Esophagus squamous epithelium (tissue), 5 donors: ENCODE measurements at places on chromosomes 1 and 21.

DNA sequence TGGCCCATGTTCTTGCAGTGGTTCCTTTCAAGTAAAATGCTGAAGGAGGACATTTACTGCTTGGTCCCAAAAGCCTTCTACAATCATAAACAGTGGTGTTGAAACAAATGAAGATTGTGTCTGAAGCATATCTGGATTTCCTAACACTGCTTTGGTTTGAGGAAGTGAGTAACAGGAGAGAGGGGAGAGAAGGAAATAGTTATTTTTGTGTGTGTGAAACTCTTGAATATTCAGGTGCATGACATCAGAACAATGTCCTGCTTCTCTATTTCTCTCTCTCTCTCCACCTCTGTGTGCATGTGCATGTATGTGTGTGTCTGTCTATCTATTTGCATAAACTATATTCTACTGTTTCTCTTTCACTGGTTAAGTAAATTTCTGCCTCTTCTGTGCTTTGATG, 61.4 kb upstream of the TNFSF18 start:
- DNase-seq = no peak

DNA sequence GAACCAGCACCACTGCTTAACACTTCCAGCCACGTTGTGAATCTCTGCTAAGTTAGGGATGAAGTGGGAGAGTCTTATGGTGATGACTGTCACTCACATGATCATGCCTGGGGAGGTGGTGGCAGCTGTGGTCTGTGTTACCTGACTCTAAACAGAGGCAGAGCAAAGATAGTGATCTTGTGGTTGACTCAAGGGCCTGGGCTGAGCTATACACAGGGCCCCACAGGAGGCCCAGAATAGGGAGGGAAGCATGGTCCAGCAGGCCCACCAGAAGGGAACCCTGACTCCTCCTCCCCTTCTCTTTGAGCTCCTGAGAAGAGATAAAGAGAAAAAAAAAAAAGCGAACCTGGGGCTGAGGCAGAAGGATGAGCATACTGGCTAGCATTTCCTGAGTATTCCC, 55.0 kb downstream of the PLXNA2 start:
- no peak for DNase-seq

GRCh38 chr1:109904105-109904817, 6.4 kb upstream of the CSF1 start:
- no peak for DNase-seq

- no peak for DNase-seq
Measured at GRCh38 chr1:51922040-51922439, 43.5 kb upstream of the NRDC start.

DNA sequence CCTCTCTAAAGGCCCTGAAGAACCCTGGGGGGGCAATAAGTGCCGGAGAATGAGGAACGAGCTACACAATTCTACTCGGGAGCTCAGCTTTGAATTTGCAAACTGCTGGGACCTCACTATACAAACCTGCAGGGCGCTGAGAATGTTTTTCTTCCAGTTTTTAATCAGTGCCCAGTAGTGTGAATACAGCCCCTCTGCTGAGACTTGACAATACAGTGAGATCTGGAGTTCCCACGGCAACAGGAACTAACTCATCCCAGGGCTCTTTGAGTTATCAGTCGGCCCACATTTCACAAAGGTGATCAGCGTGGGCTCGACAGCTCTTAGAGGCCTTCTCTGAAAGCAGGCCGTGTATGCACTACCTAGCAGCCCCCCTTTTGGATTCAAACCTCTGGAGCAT, 41.7 kb downstream of the TMEM53 start:
- no peak for DNase-seq

DNA sequence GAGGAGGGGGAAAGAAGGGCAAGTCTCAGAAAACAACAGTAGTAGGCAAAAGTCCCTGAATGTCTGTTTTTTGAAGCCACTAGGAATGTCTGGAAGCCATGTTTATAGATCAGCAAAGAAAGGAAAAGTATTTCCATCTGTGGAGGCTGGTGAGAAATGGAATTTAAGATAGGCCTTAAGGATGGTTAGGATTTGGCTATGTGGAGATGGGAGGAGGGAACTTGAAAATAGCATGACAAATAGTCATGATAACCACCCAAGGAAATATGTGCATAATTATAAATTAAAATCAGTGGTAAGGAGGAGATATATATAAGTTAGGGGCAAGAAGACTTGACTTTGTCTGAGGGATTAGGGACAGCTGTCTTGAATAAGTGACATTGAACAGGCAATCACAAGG, 33.8 kb upstream of the FGGY start:
- DNase-seq = no peak

DNA sequence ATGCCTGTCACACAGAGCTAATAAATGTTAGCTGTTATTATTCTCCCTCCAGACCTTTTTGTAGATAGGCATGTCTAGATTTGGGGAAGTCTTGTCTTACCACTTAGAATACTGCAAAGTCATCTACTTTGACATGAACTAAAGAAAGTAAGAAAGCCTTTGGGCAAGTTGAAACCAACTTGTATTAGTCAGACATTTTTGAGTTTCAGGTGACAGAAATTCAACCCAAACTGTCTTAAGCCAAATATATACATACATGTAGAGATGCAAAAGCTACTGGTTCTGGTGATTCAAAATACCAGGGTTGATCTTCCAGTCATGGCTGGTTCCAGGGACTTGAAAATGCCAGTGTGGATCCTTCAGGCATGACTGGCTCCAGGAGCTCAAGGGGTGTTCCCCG, 276.8 kb upstream of the TMEM51 start:
- no peak for DNase-seq

GRCh38 chr1:33275195-33275594, 18.9 kb downstream of the ZNF362 start:
- no peak for DNase-seq

GRCh38 chr1:222331765-222332164, 216.1 kb downstream of the HHIPL2 start:
- DNase-seq = no peak

GRCh38 chr1:112594208-112594876, 24.6 kb downstream of the ST7L start:
- DNase-seq = no peak

- DNase-seq = no peak
Measured at GRCh38 chr1:43760745-43761317, 53.5 kb downstream of the ST3GAL3 start.

- no peak for DNase-seq
Measured at GRCh38 chr1:47219001-47219400, 13.0 kb downstream of the TAL1 start.

DNA sequence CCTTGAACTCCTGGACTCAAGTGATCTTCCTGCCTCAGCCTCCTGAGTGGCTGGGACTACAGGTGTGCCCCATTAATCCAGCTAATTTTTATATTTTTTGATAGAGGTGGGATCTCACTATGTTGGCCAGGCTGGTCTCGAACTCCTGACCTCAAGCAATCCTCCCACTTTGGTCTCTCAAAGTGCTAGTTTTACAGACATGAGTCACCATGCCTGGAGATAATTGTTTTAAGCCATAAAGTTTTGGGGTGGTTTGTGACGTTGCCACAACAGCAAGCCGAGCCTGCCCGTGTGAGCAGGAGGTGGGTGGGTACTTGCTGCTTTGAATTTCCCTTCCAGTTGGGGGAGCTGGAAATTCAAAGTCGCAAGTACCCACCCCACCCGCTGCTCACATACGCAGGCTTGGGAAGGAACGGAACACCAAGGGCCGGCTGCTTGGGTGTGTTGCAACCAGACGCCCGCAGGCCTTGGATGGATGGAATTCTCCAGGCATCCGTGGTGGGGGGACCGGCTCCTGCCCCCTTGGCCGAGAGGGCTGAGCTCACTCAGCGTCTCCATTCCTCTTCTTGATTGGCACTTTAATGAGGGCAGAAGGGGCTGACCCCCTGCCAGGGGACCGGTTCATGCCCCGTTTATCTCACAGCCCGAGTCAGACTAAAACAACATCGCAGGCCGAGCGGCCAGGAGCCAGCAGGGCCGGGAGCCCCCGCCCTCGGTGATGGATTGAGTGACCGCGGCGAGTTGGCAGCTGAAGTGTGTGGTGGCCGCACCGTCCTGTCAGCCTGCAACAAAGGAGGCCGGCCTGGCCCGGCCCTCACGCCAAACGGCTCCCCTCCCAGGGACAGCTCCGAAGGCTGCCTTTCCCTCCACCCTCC, 78.1 kb downstream of the DHRS3 start:
- DNase-seq = no peak

DNA sequence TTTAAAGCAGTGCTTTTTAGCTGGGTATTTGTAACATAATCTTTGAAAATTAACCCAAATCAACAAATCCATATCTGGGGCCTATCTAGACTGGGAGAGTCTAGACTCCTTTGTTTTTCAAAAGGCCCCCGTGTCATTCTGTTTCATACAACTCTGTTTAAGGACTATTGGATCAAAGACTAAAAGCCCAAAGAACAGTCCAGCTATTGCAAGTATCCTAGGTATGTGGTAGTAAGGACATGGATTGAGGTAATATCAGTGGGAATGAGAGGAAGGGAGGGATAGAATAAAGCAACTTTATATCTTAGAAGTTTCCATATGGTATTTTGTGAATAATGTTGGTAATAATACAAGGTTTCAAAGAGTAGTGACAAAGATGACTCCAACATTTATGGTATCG, 18.2 kb downstream of the KIF1B start:
- no peak for DNase-seq

DNA sequence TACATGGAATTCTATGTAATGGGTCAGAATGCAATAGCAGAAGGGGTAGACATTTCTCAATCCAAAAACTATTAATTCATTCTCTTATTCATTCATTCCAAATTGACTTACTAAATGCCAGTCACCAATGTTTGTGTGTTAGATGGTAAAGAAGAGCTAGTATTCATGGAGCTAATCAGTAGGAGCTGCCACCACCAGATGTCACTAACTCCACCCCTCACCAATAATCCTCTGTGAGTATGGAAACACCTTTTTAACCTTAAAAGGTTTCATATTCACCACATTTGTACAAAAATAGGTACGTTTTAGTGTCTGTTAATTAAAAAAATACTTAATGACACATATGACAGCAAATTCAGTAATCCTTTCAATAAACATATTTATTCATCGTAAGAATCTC, 131.8 kb upstream of the PKN2 start:
- DNase-seq = no peak

GRCh38 chr1:62181532-62181931, 13.1 kb upstream of the L1TD1 start:
- no peak for DNase-seq

DNA sequence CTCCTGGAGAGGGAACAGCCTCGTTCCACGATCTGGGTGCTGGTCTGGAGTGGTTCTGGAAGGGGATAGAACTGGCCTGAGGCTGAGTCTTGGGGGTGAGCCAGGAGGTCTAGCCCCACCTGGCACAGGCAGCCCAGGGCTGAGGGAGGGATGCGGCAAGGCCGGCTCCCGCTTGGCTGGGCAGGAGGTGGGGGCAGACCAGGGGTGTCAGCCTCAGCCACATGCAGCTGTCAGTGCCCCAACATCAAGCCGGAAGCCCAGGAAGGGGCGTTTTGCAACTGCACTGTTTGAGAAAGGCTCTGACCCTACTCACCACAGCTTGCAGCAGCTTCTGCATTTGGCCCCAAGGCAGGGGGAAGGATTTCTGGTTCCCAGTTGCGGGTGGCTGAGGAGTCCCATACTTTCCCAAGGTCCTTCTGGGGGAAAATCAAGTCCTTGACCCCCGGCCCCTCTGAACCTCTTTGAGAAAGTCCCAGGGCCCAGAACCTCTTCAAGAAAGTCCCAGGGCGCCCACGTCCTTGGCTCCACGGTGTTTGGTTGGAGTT, 2.0 kb downstream of the EFHD2 start:
- peak; percentile 33 for DNase-seq

DNA sequence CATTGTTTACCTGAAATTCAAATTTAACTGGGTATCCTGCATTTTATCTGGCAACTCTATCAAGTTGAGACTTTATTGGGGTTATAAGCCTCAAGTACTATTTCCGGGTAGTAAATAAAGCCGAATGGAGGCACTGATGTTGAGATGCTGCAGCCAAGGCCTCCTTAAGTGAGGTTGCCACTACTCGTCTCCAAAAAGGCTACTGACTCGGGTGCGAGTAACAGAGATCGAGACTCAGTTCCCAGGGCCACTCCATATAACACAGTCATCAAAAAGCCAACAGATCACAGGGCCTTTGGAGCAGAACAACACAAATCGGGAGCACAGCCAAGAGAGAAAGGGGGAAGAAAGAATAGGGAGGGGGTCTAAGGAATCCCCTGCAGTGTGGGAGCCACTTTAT, 524 bp downstream of the COPA start:
- no peak for DNase-seq

DNA sequence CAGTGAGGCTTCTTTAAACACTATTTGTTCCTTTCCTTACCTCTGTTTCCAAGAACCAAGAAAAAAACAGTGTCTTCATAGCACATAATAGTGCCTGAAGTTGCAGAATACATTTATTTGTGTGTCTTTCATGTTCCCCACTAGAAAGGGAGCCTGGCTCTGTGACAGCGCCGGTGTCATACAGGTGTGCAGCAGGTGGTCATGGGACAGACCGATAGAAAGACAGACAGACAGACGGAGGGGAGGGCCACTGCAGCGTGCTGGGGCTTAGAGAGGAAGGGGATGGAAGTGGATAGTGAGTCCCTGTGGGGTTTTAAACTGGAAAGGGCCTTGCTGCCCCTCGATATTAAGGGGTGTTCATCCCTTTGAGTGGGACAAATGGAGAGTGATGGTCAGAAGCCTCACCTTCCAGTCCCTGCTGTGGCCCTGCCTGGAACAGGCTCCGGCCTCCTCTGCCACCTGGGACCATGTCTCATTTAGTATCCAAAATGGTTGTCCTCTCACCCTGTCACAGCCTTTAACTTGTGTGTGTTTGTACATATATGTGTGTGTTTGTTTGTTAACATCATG, 152.9 kb downstream of the PGBD5 start:
- DNase-seq = no peak

DNA sequence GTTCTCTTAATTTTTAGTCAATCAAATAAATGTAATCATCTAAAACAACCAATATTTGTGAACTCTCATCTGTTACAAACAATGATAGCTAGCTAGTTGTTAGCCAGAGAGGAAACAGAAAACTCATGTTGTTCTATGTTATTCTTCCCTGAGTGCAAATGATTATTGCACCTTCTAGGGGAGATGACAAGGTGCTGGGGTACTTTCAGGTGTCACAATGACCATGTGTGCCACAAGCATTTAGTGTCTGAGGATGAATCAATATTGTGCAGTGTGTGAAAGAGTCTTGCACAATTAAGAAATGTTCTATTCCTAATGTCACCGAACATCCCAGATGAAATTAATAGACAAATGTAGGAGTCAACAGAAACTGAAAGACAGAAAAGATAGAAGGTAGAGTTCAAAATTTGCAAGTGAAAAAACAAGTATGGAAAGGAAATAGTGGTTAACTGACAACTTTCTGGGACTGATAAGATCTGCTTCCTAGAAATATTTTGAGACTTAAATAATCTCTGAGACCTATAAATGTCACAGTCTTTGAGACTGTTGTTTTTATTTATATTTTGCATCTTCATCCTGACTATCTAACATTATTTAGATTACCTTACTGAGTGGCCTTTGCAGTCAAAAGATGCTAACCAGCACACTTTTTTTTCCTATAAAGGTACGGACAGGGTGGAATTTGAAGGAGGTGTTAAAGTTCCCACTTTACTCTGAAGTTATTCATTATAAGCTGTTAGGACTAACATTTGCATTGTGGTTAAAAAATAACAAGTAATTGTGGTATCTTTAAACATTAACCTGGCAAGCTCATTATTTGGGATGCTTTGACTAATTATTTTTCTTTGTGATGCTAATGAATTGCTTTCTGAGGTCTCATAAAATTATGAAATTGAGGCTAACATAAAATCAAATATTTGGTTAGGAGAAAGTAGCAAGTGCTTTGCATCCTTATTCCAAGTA, 21.6 kb upstream of the DPYD start:
- DNase-seq = no peak
